Activated CD4-positive, alpha-beta T cell treated with anti-CD3 and anti-CD28 coated beads, Interleukin-2, amount 10 ng/mL, durations not matched to agents 24 days and 14 days (primary cell): ENCODE measurements at places on chromosomes 5 and 9. TPM values are rescaled to one million over a fixed set of nuclear protein-coding genes. Genes with fewer than 3 reads are reported as not detected.

DNA sequence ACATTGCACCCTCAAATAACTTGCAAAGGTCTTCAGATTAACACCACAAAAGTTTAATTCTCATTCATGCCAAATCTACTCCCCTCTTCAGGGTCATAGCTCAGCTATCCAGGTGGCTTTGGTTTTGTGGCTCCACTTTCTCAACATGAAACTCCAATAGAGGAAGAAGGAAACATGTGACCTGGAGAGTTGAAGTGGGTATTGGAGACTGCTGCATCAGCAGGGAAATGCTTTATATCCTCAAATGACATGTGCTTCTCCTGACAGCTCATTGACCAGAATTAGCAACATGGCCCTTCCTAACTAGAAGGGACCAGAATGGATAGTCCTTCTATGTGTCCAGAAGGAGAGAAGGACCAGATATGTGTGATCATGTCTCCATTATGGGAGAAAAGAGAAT lies 73.6 kb downstream of the TLR4 start:
- peaks cover 18% of the 10 kb centered on the region for H3K27me3 ChIP-seq

Gene C5orf58
- not detected in 2 replicates for total RNA-seq

Gene ERAP2
- total RNA-seq = 48.9 and 51.3 TPM in 2 replicates

GRCh38 chr5:1204693-1205242 lies 3.4 kb downstream of the SLC6A19 start:
- no peak overlapping the region for H3K4me3 ChIP-seq
- no peaks in the 10 kb centered on the region for H3K36me3 ChIP-seq
- no peaks in the 10 kb centered on the region for H3K4me1 ChIP-seq
- DNase-seq = no peak
- no peak overlapping the region for H3K27ac ChIP-seq
- H3K27me3 ChIP-seq = no peaks in the 10 kb centered on the region
